CD4-positive, alpha-beta memory T cell (primary cell): ENCODE measurements at places on chromosomes 5 and 9. TPM values are rescaled to one million over a fixed set of nuclear protein-coding genes. Genes with fewer than 3 reads are reported as not detected.

The FCN2 gene
- not detected for polyA plus RNA-seq

The IL5 gene
- polyA plus RNA-seq, result not detected

The PTGR1 gene
- polyA plus RNA-seq, result 0.47 TPM

The CLIC3 gene
- 5.0 TPM for polyA plus RNA-seq

GRCh38 chr9:105708405-105708804, 14.1 kb downstream of the TMEM38B start:
- DNase-seq, result no peak

DNA sequence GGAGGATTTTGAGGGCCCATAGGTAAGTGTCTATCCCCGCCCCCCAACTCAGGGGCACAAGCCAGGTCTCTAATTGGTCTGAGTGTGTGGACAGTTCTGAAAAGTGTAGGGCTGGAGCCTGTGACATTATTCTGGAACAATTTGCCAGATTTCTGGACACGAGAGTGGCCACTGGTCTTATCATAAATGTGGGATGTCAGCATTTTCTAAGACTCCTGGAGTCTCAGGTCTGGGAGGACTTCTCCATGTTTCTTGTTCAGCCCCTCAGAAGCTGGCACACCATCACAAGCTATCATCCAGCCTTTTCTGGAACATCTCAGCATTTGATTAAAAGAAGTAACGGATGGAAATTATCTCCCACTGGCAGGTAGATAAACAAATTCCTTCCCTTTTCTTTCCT, 141.4 kb downstream of the SEC61B start:
- no peak for DNase-seq

DNA sequence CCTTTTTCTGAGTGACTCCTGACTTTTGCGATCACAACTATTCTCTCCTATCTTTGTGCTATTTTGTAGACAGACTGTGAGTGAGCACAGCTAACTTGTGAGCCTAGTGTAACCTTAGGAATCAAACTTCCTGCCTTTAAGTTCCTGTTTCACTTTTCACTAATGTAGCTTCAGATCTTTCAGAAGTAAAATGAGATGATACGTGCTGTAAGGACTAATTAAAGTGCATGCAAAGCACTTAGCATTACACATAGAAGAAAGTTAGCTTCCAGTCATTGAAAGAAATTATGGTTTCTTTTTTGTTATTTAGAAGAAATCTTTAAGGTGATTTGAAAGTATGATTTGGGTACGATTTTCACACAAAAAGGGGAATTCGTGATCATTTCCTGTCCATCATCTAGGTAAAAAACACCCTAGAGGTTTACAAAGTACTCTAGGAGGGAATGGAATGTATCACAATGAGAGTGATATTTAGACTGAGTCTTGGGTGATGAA, 122.7 kb downstream of the ST8SIA4 start:
- DNase-seq, result peak; percentile 28
